ENCODE measurements at places on chromosomes 11 and 22.

DNA sequence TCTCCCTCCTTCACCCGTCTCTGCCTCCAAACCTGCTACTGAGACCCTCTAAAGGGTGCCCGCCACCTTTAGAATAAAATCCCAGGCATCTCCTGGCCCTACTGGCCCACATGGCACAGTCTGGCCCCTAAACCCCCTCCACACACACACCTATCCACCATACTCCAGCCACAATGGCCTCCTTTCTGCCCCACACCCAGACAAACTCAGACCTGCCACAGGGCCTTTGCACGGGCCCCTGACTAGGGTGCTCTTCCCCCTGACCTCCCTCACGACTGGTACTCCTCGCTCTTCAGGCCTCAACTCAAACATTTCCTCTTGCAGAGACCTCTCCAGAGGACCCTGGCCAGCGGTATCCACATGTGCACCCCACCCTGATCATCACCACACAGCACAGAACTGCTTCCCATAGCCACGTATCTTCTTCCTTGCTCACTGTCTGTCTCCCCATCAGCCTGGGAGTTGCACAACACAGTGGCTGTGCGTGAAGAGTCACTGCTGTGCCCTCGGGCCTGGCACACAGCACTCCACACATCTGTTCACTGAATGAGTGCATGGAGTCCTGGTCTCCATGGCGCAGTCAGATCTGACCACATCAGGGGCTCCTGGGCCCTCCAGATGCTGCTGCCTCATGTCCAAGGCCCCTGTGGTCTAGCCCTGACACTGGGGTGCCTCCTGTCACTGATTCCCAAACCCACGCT lies 66.2 kb upstream of the TCF20 start:
- no peak for DNase-seq

DNA sequence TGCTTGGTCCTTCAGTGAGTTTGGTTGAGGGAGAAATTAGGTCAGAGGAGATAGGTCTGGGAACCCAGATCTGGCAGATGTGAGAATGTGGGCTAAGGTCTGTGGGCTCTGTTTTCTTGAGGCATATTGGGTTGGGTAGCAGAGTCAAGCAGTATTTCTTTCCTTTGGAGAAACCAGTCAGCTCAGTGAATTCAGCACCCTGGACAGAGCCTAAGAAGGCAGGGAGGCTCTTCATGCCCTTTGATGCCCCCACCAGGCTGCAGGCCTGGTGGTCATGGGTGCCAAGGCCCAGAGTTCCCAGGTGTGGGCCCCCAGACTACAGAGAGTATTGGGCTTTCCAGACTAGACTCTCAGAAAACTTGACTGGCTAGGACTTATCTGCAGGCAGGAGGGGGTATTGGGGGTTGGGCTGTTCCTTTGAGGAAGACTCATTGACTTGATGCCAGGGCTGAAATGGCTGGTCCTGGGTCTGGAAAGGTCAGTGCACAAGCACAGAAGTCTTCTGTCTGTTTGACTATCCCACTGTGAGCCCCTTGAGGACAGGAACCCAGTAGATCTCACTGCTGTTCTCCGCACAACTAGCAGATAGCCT lies 45.3 kb upstream of the NECTIN1 start:
- peak; percentile 28 for DNase-seq

- no peak for DNase-seq
These were observed 154.7 kb downstream of the CADM1 start for GRCh38 chr11:115349335-115350017.

- no peak for DNase-seq
These were observed 33.9 kb upstream of the TEAD1 start for GRCh38 chr11:12640355-12640754.

DNA sequence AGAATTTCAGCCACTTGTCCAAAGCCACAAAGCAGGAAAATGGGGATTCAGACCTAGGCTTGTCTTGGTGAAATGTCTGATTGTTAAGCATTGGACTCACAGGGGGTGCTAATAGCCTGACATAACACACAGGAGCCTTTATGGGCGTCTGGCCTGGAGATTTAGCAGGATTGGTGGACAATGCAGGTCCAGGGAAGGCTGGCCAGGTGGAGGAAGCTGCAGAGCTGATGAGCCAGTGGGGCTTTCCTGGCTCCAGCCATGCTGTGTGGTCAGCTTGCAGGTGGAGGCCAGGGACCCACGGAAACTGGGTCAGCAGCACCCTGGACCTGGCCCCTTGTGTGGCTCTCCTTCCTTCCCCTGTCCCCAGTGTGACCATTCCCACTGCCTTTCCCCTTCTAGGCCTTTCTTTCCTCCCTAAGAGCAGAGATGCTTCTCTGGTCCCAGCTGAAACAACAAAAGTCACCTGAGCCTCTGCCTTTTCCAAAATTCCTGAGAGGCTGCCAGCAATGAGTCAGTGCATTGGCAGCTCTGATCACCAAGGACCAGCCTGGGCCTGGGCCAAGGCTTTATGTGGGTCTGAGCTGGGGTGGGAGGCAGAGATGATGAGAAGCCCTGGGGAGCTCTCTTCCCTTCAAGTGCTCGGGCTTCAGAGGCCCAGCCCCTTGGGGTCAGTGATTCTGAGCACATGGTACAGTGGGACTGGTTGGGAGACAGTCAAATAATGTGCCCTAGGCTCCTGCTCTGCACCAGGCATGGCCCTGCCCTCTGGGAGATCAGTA lies 85.2 kb downstream of the CCDC81 start:
- DNase-seq = peak; percentile 93

- DNase-seq = peak; percentile 59
These were observed 52.8 kb upstream of the CCDC188 start for GRCh38 chr22:20203552-20204201.

DNA sequence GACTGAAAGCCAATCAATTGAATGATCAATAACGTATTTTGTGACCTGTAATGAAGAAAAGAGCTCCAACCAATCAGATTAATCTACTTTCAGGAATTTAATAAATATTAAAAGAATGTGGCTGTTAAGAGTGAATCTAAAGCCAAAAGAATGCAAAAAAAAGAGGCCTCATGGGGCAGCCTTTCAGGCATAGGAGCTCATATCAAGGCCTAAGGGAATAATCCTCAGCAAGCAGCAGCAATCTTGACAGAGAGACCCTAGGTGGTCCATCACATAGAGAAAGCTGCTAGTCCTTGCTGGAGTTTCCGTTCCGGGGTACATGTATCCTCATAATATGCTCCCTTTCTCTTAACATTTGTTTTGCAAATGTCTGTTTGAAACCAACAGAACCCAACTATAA lies 313.1 kb upstream of the PITPNB start:
- DNase-seq = no peak

DNA sequence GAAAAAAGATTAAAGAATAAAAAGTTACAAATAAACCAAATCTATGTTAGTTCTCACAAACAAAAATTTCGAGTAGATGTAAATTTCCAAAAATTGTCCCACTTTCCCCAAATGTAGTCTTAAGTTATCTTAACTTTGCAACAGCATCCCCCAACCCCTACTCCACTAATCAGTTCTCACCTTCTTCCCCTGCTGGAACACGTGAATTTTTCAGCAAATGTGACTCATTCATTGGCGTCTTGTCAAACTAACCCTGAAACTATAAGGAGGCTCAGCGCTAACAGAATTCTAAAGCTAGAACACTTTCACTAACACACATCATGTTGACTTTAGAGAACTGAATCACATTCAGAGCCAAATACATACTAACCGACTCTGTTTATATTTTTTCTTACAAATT lies 46.1 kb downstream of the PHF21A start:
- peak; percentile 65 for DNase-seq

- no peak for DNase-seq
These were observed 11.8 kb downstream of the ANO9 start for GRCh38 chr11:429931-430456.

DNA sequence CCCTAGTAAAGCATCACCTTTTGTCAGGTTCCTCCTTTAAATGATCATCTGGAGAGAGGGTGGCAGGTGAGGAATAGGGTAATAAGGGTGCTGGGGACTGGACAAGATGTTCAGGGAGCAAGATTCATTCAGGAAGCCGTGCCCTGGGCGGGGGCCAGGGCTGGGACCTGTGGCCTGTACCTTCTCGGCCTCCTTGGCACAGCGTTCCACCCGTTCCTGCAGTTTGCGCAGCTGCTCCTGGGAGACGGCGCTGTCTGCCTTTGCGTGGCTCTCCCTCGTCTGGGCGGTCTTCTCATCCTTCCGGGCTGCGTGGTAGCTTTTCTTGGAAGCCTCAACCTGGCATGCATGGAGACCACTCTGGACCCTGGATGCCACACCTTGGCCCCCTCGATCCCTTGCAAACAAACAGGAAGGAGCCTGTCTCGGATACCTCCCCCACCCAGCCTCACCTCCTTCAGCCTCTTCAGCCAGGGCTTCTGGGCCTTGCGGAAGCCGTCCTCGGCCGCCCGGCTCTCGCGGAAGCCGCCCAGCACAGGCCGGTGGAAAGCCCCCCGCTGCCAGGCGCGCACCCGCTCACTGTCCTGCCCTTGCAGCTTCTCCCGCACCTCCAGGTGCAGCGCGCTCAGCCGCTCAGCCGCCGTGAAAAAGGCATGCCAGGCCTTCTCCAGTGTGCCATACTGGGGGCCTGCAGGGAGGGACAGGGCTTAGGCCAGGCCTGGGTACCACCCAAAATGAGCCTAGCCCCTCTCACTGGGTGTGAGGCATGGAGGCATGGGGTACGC lies 3.5 kb upstream of the ARFGAP2 start:
- DNase-seq = no peak

GRCh38 chr11:121463689-121464335 lies 11.0 kb upstream of the SORL1-AS1 start:
- no peak for DNase-seq

DNA sequence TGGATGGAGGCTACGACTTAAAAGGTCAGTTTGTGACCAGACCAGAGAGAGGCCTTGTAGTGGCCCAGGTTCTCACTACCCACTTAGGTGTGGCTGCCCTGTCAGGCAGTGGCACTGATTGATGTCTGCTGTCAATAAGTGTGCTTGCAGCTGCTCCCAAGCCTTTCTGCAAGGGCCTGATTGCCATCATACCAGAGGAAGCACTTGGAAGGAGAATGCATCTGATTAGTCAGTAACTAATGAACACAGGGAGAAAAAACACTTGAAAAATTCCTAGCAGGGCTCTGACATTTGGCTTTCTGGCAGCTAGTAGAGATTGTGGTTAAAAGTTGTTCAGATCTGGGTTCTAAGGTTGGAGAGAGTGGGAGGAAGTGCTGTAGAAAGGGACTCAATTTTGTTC lies 107.5 kb downstream of the NAV2 start:
- no peak for DNase-seq

DNA sequence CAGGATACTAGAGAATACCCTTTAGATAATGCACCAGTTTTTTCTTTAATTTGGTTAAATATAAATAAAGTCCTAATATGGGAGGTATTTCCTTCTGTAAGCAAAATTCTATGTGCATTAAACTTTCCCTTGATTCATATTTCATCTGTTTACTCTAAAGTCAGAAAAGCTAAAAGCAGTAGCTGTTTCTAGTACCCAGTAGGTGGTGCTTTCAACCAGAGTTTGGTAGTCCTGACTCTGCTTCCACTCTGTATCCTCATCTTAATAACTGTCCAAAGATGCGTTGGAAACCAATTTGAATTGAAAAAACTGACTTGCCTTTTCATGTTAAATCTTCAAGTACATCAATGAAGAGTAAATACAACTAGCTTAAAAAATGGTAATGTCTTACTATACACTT lies 1065.2 kb downstream of the JRKL start:
- no peak for DNase-seq

- no peak for DNase-seq
These were observed 41.0 kb downstream of the TIMP3 start for GRCh38 chr22:32842486-32842885.

GRCh38 chr22:49281467-49282340 lies 546.0 kb downstream of the BRD1 start:
- no peak for DNase-seq

GRCh38 chr11:97015327-97015726 lies 625.5 kb downstream of the JRKL start:
- no peak for DNase-seq

DNA sequence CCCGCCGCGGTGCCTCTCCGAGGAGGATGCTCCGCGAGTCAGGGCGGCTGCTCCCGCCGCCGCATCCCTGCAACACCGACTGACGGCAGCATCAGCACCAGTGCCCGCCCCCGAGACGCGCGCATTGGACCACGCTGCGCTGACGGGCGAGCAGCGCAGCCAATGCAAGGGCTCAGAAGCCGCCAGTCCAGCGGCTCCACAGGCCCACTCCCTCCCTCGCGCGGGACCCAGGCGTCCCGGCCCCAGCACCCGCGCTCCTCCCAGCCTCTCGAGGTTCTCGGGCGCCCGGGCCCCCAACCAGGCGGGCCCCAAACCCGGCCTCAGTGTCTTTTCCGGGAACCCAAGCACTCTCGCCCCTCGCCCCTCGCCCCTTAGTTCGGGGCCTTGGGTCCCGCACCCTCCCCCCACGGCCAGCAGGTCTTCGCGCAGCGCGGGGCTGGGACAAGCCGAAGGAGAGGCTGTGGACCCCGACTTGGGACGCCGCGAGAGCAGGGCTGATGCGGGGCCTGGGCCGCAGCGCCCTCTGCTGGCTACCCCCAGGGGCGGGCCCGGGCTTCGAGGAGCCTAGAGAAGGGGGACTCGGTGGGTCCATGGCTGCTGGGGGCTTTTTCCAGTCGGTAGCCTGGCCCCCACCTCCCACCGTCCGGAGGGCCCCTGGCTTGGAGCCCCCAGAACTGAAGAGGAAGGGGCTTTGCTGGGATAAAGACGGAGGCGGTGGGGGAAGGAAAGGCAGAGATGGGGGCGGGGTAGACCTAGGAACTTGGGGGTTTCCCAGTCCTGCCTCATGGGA lies at the start of gene NRXN2:
NRXN2 (minus strand) TSS at position 81 of the 790 bp plus-strand sequence. CDS start 9,498 bp downstream, outside the sequence.
- DNase-seq = peak; percentile 95

DNA sequence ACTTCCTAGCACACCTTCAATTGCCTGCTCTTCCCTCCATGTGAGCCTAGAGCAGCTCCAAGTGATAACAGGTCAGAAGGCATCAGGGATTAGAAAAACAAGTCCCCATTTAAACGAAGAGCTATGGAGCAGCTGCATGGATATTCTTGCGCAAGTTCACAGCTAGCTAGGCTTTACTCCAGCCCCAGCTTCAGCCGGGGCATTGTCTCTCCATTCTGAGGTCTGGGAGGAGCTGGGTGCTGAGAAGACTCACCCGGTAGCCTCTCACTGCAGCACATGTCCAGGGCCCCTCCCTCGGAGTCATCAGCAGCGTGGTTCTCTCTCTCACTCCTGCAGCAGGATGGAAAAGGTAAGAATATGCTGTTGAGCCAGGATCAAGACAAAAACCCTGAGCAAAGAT lies 26.0 kb downstream of the PTPN5 start:
- no peak for DNase-seq

DNA sequence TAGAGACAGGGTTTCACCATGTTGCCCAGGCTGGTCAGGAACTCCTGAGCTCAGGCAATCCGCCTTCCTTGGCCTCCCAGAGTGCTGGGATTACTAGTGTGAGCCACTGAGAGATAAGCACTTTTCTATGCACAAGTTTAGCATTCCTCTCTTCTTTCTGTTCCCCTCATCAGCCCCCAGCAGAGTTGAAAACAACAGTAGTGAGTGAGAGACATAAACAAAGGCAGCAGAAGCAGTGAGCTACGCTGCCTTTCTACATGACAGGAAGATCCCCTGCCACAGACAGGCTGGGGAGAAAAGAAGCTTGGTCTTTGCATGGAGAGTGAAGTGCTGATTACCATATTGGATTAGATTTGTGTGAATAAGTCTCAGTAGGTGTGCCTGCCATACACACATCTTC lies 392.0 kb upstream of the KIRREL3 start:
- DNase-seq = no peak
